ENCODE measurements at places on chromosomes 5 and 9.
A peak's percentile ranks its signal among the peaks of the same experiment; 100 is the strongest.

- no peak for DNase-seq
Observed at GRCh38 chr5:169115461-169116124, 185.3 kb downstream of the SLIT3 start.

DNA sequence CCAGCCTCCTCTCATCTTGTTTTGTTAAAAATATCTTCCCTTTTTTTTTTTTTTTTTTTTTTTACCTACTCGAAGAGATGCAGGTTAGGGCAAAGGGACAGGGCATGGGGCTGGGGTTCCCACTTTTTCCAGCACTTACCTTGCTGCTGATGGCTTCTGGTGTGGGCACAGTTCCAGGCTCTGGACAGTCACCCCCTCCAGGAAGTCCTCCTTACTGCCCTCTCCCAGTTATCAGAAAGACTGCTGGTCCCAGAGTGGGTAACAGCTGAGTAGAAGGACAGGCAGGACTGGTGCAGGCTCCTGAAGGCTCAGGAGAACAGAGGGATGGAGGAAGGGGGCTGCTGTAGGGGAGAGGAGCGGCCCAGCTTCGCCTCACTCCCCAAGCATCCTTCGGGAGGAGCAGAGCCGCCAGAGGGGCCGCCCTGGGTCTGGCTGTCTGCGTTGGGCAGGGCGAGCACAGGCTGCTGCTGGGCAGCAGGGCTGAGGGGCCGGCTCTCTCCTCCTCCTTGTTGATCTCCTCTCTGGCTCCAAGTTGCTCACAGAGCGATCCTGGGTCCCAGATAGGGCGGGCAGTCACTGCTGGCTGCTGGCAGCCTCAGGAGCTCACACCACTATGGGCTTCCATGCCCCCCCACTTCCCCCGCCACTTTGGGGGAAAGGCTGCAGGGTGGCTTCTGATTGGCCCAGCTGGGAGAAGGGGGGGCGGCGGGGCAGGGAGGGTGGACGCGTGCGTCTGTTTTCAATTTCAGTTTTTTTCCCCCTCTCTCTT, at the start of gene PDGFRB:
PDGFRB (minus strand) TSS at position 588 of the 769 bp plus-strand sequence. CDS start 18,798 bp downstream, outside the sequence.
- DNase-seq: peak; percentile 44

DNA sequence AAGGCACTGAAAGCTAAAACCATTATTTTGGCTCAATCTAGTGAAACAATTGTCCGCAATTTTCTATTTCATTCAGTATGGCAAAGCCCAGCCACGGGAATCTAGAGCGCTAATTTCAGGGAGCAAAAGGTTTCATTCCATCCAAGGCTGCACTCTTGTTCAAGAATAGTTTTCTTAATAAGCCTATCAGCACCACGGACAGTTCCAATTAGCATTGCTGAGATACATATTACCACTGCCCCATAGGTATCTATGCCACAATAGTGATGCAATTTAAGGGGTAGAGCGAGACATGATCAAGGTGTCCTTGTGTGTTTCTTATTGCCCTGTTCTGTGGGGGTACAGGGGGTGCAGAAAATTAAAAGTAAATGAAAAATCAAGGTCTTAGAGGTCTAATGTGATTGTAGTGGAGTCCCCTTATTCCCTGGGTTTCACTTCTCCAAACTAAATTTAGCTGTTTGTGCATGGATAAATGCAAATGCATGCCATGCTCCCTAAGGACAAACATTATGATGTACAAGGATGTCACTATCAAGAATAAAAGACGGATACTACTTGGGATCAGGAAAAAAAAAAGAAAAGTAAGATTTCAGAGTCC, 45.5 kb downstream of the SPOCK1 start:
- no peak for DNase-seq

- no peak for DNase-seq
Observed at GRCh38 chr5:155697236-155697635, 629.7 kb upstream of the SGCD start.

- no peak for DNase-seq
Observed at GRCh38 chr5:1006656-1007071, 1.9 kb upstream of the NKD2 start.

DNA sequence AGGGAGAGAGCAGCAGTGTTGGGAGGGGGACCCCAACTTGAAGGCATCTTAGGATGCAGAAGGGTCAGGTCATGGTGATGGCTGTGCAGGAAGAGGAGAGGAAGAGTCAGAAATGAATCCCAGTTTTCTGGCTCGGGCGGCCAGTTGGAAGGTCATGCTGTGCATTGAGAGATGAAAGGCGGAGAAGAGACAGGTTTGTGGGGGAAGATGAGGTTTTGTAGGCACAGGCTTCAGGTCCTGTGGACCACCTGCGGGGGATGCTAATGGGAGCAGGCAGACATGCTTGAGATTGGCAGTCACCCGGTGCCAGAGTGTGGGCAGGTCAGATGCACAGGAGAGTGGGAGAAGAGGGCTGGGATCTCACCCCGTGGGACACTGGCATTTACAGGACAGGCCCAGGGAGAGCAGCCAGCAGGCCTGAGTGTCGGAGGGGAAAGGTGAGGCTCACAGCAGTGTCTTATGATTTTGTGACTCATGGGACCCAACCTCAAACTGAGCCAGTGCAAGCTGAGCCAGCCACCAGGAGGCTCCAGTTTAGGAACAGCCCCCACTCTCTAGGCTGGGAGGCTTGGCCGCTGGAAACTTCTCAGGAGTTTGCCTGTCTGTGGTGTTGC, 17.5 kb downstream of the STXBP1 start:
- DNase-seq: no peak

GRCh38 chr5:109567374-109568044, 122.2 kb upstream of the MAN2A1 start:
- DNase-seq: no peak

Measured in activated naive CD8-positive, alpha-beta T cell treated with anti-CD3 and anti-CD28 coated beads, Interleukin-2, amount 50 U/mL, for 16 hours (primary cell).